NCI-H69 (cell line): ENCODE measurements at places on chromosomes 2 and 18.

GRCh38 chr2:86633155-86633651, 9.5 kb upstream of the RNF103 start:
- DNase-seq = peak; percentile 80

DNA sequence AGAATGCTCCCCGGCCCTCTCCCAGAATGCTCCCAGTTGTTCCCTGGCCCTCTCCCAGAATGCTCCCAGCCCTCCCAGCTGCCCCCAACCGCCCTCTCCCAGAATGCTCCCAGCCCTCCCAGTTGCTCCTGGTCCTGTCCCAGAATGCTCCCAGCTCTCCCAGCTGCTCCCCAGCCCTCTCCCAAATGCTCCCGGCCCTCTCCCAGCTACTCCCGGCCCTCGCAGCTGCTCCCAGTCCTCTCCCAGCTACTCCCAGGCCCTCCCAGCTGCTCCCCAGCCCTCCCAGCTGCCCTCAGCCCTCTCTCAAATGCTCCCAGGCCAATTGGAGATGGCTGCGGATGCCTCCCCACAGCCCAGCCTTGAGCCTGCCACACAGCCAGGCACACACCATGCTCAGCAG, 31.1 kb downstream of the BIN1 start:
- no peak for DNase-seq

DNA sequence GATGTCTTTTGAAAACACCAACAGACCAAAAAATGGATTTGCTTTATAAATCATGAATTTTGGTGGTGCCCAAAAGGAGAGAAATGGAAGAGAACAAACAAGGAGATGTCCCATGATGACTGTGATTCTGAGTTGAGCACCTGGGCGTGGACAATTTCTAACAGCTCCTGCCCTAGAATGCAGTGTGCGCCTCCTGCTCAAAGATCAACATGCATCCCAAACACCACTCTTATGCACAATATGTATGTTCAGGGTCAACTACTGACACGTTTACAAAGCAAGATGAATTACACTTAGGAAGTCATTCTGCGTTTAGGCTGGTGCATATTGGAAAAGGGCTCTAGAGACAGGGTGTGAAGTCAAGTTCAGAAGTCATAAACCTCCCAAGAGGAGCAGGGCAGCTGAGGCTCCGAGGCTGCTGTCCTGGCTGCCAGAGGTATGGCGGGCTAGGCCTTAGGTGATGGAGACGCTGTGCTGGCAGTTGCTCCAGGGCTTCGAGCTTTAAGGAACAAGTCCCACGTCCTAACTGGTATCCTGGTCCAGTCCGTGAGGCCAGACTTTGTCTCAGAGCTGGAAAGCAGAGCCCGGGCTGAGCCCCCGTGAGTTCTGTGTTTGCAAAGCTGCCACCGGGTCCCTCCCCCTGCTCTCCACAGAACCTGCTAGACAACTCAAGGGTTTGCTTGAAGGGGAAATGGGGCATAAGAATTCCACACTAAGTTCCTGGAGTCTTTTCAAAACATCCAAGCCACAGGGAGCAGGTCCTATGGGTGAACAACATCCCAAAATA, 74.0 kb downstream of the ZNF516 start:
- peak; percentile 42 for DNase-seq

GRCh38 chr2:42142547-42143184, 26.5 kb upstream of the EML4 start:
- DNase-seq = no peak

DNA sequence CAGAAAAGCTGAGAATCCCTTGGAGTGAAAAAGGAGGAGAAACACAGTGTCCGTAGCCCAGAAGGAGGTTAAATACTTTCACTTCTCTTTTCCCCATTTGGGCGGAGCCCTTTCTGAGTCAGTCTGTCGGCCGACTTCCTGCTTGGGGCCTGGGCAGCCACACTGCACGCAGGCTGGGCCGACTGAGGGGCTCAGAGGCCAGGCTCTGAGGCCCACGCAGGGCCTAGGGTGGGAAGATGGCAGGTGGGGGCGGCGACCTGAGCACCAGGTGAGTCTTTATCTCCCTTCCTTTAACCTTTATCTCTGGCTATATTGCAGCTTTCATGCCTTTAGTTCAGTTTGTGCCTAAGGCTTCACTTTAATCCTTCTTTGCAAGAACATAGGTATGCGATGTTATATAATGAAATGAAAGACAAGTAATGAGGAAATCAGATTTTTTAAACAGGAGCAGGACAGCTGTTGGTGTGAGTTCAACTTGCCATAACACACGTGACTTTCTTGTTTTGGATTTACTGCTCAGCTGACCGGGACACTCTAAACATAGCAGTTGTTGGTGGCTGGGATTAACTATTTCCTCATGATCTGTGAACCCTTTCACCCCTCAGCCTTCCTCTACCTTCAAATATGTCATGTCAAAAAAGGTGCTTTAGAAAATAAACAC, at the start of gene SP100:
Gene SP100 (plus strand): TSS at position 141 of the 661 bp plus-strand sequence. CDS start 96 bp downstream, at position 237.
- no peak for DNase-seq

DNA sequence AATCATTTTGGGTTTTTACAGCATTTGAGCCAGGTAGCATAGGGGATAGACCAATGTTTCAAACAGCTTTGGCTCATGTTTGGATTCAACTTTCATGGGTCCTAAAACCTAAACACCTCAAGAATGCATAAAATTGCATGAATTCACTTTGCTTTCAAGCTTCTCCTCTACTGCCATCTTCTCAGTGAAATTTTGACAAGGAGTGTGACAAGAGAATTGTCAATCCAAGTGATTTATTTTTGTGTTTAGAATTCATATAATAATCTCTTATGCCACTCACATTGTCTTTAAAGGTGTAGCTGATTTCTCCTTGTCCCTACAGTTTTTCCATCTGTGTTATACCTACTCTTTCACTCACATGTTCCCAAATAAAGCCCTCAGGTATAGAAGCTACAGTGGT, 264.8 kb upstream of the RND3 start:
- DNase-seq = no peak

- no peak for DNase-seq
Measured at GRCh38 chr2:186617771-186618170, 27.9 kb downstream of the ITGAV start.

- DNase-seq = peak; percentile 94
Measured at GRCh38 chr18:45423659-45424058, 191.6 kb upstream of the SLC14A2 start.

- no peak for DNase-seq
Measured at GRCh38 chr18:74190086-74190485, 41.8 kb downstream of the TIMM21 start.

DNA sequence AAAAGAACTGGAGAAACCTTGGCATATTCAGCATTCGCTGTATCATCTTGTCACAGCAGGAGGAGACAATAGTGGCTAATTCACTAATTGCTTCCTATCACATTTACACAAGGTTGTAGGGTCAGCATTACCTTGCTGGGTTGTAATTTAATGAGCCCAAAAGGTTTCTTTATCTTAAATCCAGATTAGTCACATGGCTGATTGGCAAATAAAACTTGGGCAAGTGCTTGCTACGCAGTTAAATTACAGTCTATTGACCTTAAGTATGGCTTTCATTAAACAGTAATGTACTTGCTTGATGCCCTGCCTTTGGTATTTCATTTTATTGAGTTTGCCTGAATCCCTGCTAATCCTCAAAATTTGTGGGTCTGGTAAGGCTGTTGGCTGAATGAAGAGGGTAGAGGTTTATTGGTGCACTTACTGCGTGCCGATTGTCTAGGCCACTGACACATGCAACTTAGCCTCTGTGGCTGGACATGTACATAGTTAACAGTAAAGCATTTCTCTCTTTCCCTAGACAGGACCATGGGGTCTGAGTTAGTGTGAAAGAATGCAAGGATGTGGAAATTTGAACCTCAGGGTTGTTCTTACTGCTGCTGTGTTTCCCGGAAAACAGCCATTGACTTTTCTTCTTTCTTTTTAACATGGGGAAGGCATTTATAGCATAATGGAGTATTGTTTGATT, 34.3 kb downstream of the FMNL2 start:
- peak; percentile 32 for DNase-seq

- peak; percentile 18 for DNase-seq
Measured at GRCh38 chr2:168705534-168706470, 96.6 kb upstream of the NOSTRIN start.

DNA sequence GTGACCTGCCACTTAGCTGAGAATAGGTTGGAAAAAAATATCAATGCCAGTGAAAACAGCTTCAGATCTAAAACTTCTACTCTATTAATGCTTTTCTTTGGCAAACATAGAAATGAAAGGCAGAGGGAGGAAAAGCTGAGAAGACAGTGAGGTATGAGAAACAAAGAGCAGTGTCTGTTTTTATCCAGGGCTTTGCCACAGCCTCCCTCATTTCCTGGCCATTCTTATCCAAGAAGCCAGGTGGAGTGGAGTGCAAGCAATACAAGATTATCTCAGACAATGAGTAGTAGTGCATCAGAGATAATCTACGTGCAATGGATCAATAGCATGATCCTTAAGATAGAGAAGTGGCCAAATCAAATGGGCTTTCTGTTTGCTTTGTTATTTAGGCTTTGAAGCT, 808.7 kb upstream of the PIK3C3 start:
- DNase-seq = peak; percentile 61

DNA sequence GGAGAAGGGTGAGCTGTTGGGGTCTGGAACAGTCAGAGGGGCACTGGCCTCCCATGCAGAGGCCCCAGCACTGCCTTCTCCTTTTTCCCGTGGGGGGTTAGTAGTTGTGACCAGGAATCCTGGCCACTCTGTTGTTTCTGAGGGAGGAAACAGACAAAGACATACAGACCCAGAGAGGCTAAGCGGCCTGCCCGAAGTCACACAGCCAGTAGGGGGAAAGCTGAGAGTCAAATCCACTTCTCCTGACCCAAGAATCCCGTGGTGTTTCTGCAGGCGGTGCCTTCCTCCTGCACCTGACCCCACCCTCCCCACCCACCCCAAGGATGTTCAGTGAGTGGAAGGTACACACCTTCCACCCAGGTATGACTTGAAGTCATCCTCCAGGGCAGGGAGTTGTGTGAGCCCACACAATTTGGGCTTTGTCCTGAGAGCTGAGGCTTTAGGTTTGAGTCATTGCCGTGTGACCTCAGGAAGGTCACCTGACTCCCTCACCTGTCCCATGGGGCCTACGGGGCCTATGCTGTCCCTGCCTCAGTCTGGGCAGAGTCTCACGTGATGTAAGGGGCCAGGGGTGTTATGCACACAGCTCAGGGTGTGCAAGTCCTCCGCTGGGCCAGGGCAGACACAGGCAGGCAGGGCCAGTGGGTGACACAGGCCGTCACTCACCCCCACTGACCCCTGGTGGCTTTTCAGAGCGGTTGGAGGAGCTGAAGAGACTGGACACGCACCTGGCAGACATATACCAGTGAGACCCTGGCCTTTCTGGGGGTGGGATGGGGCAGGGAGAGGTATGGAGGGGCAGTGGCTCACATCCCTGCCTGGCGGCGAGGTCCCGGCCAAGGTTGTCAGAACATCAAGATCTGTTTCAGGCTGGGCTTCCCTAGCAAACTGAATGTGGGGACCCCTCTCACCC, 5.0 kb downstream of the NT5DC4 start:
- no peak for DNase-seq

DNA sequence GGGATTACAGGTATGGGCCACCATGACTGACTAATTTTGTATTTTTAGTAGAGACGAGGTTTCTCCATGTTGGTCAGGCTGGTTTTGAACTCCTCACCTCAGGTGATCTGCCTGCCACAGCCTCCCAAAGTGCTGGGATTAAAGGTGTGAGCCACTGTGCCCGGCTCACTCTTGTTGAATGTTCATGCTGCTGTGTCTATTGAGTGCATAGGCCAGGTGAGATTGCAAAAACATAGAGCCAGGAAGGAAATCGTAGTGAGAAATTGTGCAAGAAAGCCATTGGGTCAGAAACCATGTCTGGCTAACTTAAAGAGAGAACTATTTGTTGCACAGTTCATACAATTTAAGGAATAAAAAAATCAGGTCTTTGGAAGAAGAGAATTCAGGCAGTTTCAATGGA, 45.5 kb upstream of the FZD5 start:
- no peak for DNase-seq

- no peak for DNase-seq
Measured at GRCh38 chr2:28591711-28592335, 96.0 kb downstream of the PLB1 start.

- no peak for DNase-seq
Measured at GRCh38 chr2:152762202-152762601, 43.8 kb downstream of the ARL6IP6 start.

DNA sequence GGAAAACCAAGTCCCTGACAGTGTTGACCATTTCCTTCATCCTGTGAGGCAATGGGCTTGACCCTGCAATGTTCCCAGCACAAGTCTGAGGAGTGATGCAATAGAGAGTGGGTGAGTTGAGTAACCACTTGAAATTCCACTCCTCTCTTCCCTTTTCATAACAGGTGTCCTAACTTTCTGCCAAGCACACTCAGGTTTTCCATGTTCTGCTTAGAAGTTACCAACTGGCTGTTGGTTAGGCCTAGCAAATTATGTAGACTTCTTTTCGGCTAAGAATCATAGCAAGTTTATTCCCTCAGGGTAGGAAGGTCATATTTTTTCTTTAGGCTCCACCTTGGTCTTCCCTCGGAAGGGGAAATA, 11.5 kb downstream of the GNLY start:
- no peak for DNase-seq

- DNase-seq = no peak
Measured at GRCh38 chr2:127586136-127586535, 50.7 kb downstream of the MYO7B start.

DNA sequence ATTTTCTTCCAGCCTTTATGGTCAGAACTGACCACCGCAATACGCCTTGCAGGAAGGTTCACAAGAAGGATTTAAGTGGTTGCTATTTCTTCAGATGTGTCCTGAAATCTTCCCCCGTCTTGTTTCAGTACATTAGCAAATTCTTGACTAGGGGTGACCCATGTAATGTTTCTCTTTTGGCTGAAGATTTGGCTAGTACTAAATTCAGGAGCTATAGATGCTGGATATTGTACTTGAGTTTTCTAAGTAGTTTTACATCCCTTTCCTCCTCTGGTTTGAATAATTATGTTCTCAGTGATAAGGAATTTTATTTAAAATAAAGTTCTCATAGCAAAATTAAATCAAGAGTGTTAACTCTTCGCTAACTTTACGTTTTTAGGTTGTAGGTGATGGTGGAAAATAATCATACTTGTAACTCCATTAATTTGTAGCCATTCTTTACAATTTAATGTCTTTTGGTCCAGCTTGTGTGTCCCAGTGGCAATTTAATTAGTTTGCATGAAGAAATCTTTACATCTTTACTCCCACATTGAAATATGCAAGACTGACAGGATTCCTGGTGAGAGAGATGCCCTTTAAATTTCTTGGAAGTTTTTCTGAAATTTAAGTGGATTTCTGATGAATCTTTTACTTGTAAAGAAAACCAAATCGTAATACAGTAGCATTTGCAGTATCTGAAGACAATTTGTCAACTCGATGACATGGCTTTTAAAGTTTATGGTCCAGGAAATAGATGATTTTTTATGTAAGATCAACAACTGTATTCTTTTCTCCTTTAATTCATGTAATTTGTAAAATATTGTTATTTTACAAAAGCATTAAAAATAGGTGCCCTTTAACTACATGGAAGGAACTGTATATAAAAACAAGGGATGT, 2.8 kb downstream of the PHLPP1 start:
- DNase-seq = peak; percentile 78

GRCh38 chr2:23441414-23441813, 56.4 kb downstream of the KLHL29 start:
- DNase-seq = no peak

DNA sequence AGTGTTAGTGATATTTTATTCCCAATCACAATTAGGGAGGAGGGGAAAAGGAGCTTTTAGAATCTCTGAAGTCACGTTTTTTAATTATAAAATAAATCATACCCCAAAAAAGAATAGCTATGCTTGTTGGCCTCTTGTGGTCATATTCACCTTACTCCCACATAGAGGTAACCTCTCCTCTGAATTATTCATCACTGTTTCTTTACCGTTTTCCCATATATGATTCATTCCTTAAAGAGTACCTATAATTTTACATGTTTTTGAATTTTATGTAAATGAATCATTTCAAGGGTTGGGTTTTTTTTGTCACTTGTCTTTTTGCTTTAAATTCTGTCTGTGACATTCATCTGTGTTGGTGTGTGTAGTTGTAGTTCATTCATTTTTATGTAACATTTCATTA, 110.6 kb upstream of the CD302 start:
- DNase-seq = no peak
